Large intestine (tissue), 12 donors: ENCODE measurements at places on chromosomes 16 and 17. TPM values are rescaled to one million over a fixed set of nuclear protein-coding genes. Genes with fewer than 3 reads are reported as not detected.

- no peak for DNase-seq
Measured at GRCh38 chr17:60604686-60605334, 4.8 kb downstream of the PPM1D start.

DNA sequence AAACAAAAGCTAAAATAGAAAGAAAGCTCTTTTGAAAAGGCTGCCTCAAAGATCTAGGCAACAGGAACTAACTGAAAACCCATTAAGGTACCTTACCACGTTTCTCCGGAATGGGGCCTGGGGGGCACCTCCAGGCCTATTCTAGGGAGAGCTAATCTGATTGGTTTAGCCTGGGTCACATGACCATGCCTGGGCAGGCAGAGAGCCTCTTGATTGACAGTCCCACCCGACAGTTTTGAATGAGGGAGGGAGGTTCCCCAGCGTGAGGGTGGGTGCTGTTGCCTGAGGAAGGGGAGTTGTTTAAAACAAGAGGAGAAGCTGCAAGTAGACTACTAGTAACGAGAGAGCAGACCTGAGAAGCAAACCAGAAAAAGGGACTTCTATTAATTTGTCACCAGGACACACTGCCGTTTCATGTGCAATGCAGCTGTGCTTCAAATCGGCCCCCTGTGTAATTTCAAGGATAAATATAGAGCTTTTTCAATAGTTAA is 143.4 kb upstream of the HS3ST2 start:
- DNase-seq = no peak

GRCh38 chr17:49994085-49995054 is 654 bp downstream of the DLX3 start:
- no peak for DNase-seq

Gene YBX2
- 2.8 TPM for polyA plus RNA-seq
